Stimulated activated CD8-positive, alpha-beta memory T cell treated with anti-CD3 and anti-CD28 coated beads, Interleukin-7, amount 100 ng/mL, for 48 hours (primary cell): ENCODE measurements at places on chromosomes 5 and 9.

- DNase-seq: no peak
Observed at GRCh38 chr5:67793966-67794365, 421.6 kb upstream of the PIK3R1 start.

DNA sequence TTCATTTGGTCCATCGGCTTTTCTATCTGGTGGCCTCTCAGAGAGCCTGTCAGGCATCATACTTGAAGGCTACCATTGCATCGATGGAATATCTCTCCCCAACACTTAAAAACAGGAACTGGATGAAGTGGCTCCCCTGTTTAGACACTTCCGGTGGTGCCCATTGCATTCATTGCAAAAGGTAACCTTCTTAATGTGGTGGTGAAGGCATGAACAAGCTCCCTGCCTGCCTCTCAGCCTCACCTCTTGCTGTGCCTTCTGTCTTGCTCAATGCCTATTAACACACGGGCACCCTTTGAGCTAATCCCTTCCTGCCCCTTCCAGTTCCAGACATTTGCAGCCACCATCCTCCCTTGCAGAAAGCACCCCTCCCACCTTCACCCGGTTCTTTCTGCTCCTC lies 233.1 kb upstream of the MSX2 start:
- DNase-seq: no peak

GRCh38 chr9:80407220-80407619 lies 835.5 kb downstream of the TLE4 start:
- no peak for DNase-seq

DNA sequence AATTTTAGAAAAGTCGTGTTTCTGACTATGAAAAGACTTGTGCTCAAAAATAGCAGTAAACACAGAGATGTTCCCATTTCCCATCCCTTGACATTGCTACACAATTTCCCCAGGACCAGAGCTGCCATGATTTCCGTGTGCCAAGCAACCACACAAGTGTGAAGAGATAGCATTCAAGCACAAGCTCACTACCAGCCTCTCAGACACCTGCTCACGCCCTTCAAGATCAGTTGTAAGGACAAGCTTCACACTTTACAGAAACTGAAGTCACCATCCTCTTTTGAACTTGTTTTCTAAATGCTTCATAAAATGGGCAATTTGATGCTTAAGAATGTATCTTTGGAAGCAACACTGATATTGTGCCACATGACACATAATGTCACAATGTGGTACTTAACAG lies 333.1 kb downstream of the CAAP1 start:
- no peak for DNase-seq

DNA sequence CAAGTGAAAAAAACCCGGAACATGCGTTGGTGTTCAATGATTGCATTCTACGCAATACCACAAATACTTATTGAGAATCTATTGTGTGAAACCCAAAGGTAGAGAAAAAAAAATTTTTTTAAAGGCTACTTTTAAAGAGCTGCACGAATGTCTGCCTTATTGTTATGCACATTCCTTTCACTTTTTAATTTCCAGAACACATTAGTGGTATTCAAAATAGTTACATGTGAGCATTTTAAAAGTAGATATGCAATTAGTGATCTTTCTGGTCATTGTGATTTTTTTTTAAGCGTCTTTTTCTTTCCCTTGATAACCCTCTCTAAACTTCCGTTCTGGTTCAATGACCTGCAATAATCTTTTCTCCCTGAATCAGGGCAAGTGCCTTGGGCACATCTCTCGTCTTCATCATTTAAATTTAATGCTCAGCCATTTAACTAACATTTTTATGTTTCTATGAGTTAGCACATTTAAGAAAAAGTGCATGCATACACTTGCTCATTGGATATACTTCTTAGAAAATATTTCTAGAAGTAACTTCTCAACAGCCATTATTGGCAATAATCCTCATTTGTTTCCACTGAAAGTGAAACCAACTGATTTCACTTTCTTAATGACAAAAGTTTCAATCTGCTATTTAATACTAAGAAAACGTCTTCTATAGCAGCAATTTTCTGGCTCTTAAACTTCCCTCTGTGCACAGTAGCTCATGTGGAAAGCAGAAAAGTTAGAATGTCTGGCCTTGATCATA lies 80.3 kb downstream of the CDH6 start:
- no peak for DNase-seq

- no peak for DNase-seq
Observed at GRCh38 chr5:6118691-6119090, 259.7 kb downstream of the MED10 start.

- no peak for DNase-seq
Observed at GRCh38 chr9:87909310-87910041, 8.3 kb upstream of the SPATA31C1 start.

- no peak for DNase-seq
Observed at GRCh38 chr5:34045996-34046395, 3.0 kb upstream of the C1QTNF3 start.

DNA sequence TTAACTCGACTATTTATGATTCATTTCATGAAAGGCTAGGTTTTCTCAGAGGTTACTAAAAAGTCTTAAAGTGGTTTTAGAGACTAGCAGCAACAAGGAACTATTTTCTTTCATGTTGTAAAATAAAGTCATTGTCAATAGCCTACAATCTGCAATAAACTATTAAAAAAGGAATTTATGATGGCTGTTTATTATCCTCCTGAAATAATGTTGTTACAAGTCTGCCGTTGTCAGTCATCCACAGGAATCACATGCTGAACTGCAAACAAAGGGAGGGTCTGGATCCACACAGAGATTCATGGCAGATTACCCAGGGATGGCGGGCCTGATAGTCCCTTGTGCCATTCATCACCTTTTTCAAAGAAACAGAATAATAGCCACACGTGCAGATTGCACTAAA lies 49.2 kb downstream of the TMEM174 start:
- no peak for DNase-seq

DNA sequence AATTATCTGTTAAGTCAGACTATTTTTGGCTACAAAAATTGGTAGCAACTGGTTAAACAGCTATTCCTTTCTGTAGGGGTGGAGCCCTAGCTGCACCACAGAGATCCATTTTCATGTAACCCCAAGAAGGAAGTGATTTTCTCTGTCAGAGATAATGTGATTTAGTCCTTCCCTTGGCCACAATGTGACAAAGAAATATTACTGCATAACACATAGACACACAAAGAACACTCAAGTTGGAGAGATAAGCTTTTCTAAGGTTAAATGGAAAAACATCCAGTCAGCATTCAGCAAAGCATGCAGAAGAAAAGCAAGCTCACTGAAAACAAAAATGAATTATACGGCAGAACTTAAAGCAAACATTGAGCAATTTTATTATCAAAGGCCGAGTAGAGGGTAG lies 227.8 kb upstream of the CDH9 start:
- no peak for DNase-seq

GRCh38 chr5:78129597-78129996 lies 164.9 kb downstream of the AP3B1 start:
- no peak for DNase-seq

DNA sequence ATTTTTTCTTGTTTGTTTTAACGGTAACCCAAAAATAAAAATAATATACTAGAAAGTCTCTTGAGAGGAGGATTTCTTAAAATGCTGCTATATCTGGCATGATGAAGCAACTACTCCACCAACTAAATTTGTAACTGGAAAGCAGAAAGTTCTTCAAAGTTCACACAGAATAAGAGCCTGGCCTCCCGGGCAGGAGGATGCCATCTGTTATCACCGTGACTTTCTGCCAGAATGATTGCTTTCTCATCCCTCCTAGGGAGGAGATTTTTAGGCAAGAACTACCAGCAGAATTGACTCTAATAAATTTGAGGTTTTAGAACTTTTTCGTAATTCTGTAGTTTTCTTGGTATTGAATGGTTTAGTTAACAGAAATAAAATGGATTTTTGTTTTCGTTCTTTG lies 464.6 kb upstream of the ACTBL2 start:
- DNase-seq: no peak

DNA sequence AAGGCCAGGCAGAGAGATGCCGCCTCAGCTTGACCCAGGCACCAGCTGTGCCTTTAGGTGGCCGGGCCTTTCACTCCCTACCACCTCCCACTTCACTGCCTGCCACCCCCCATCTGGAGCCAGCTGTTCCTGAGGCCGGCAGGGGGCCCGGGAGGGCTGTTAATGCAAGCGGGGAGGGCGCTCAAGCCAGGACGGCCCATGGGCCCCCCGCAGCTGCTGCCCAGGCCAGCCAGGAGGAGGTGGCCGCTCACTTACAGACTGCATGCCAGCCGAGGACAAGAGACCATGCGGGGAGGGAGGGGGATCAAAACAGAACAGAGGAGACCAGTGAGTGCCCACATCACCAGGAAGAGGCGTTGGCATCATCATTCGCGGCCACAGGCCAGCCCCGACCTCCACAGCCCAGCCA lies 4.5 kb downstream of the ABCA2 start:
- no peak for DNase-seq

GRCh38 chr5:95843733-95844223 lies 21.3 kb upstream of the GLRX start:
- no peak for DNase-seq

GRCh38 chr9:22342491-22343217 lies 104.0 kb upstream of the DMRTA1 start:
- no peak for DNase-seq

- DNase-seq: no peak
Observed at GRCh38 chr5:37208883-37209797, 40.0 kb downstream of the CPLANE1 start.

DNA sequence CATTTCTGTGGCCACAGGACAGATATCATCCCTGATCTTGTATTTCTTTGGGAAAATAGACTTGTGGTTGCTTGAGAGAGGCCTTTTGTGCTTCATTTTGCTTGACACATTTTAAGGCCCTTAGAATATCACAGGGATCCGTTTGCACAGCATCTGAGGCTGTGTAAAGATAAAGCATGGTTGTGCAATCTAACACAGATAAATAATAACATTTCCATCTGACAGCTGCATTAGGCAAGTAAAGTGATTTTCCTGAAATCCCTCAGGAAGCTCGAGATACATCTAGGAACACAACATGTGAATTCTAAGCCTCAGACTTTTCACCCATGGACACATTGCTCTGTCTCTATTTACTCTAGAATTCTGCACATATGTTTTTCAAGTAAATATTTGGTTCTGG lies 212.8 kb upstream of the ADAMTSL1 start:
- no peak for DNase-seq

GRCh38 chr5:108505608-108506007 lies 123.7 kb upstream of the FBXL17 start:
- DNase-seq: no peak

GRCh38 chr5:78336698-78337097 lies 23.7 kb upstream of the SCAMP1 start:
- no peak for DNase-seq

DNA sequence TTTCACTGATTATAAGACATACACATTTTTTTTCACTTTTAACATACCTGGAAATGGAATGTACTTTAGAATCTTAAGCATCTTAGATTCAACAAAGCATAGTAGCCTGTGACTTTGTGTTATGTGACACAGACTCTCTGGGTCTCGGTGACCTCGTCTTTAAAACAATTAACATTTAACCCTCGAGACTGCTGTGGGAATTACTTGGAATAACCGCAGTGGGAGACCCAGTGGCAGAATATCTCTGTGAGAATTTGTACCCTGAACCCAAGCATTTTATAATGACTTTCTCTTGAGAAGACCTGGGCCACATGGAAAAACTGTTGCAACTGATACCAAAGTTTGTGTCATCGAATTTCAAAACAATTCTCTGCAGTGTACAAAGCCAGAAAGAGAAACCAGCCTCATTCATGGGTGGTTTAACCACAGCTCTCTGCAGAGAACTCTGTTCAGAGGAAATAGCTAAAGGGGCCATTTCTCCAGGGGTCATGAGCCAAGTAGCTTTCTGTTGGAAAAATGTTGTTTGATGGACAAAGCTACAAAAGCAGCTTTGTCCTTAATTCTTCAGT lies 10.0 kb upstream of the RETREG1 start:
- no peak for DNase-seq

- no peak for DNase-seq
Observed at GRCh38 chr9:11086561-11086960, 473.8 kb upstream of the PTPRD start.

DNA sequence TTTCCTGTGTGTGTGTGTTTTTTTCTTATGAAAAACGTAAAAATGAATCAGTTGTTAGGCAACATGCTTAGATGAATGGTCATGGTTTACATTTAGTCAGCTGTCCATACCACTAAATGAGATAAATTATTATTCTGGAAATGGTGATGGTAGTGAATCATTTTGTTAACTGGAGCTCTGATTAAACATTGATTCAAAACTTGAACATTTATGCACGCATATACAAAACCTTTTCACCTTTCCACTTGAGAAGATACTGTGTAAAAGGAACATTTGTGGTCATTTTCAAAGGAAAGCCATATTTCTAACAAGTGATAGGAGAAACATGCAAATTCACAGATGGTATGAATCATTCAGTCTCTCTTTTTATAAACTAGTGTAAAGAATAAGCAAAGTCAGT lies 162.0 kb downstream of the SLC25A46 start:
- DNase-seq: no peak

DNA sequence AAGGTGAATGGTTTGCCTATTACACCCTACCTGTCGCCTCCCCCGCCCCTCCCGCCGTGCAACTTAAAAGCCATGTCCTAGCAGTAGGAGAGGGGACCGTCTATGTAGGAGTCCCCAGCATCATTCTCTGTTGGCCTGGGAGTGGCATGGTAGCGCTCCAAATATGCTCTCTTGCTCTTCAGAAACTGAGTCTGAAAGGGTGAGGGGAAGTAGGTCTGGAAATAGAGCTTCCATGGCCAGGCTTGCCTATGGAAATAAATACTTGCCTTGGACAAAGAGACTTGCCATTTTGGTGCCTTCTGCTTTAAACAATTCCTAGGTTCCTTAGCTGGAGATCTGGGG lies 1.4 kb downstream of the RGS7BP start:
- DNase-seq: no peak

- DNase-seq: no peak
Observed at GRCh38 chr5:124936626-124936933, 190.1 kb upstream of the ZNF608 start.

DNA sequence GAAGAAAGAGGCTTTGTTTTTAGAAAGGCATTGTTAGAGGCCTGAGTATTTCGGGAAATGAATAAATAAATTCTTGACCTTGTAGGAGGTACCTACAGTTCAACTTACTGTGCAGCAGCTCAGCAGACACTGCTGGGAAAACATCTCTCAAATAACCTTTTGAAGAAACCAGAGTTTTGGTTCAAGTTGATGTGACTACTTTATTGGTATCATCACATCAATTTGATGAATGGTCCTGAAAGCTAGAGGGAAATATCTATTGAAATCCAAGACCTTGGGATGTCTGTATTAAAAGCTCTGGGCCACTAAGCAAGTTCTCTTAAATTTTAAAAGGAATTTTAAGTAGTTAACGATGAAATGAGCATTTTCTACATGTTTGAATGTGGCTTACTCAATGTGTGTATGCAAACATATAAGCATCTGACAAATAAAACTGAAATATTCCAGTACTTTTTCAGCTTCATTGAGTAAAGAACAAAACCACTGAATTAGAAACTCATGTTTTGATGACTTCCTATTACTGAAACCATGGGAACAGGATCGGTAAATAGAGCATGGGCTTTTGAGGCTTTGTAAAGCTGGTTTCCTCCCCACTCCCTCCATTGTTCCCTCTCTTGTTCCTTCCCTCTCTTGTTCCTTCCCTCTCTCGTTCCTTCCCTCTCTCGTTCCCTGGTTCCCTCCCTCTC lies 36.7 kb downstream of the SLC27A6 start:
- no peak for DNase-seq
